Activated CD8-positive, alpha-beta memory T cell treated with anti-CD3 and anti-CD28 coated beads for 36 hours (primary cell): ENCODE measurements at places on chromosomes 16 and 17. TPM values are rescaled to one million over a fixed set of nuclear protein-coding genes. Genes with fewer than 3 reads are reported as not detected.

The PPP1R27 gene
- total RNA-seq: not detected

The FBXL19 gene
- 30.1 TPM for total RNA-seq

The HES7 gene
- 2.9 TPM for total RNA-seq

The C17orf107 gene
- total RNA-seq: 2.8 TPM

The GP2 gene
- total RNA-seq: not detected

The SOX8 gene
- total RNA-seq: 0.61 TPM

The IGFBP4 gene
- 1.9 TPM for total RNA-seq

The CSF3 gene
- not detected for total RNA-seq
